ENCODE measurements at places on chromosomes 13 and 19.
A peak's percentile ranks its signal among the peaks of the same experiment; 100 is the strongest.

GRCh38 chr13:49444524-49445395 lies 686 bp downstream of the SETDB2 start:
- DNase-seq, result peak; percentile 58

DNA sequence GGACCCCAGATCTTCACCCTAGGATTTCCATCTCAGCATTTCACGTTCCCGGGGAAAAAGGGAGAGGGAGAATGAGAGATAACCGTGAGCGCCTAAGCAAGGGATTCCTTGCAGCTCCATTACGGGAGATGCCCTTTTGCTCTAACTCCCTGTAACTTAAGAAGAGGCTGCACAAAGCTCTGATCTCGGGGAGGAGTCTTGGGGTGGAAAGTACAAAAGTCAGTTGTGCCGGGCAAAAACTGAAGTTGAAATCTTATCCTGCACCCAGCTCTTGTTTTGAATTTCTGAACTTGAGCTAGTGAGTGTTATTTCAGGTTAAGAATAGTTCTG lies 256.4 kb upstream of the SOX21 start:
- no peak for DNase-seq

GRCh38 chr13:64639206-64639605 lies 2590.9 kb downstream of the PCDH9 start:
- DNase-seq, result no peak

GRCh38 chr13:96741779-96742178 lies 252.5 kb downstream of the OXGR1 start:
- no peak for DNase-seq

DNA sequence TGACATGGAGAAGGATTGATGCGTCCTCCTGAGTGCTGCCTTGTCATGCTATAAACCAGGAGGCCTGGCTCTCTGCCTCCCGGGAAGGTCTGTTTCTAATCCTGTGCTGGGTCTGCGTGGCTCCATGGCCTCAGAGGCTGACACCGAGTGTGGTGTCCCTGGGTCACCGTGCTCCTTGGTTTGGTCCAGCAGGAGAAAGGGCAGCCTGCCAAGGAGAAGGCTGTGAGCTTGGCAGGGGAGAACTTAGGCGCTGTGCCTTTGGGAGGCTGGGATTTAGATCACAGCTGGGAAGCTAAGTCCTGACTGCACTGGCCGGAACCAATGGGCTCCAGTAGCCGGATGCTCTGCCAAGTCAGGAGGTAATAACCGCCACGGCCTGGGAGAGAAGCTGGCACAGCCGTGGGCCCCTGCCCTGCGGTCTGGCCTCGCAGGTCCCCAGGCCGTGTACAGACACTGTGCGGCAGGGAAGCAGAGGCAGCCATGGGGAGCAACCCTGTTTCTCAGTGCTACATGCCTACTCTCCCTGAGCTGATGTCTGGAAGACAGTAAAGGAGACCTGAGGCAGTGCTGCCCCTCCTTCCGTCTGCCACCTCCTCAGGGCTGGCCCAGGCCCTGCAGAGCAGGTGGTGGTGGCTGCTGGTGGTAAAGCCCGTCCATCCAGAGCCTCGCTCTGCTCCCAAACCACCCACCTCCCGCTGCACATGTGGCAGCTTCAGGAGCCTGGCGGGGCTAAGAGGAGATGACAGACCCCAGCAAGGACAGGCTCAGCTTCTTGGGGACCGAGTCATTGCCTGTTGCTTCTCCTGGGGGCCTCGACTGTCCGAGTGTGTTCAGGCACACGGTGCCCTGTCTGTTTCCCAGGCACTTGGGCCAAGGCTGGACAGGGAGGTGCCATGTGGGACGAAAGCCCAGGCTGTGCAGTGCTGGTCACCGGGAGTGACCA lies 44.9 kb downstream of the C13orf46 start:
- peak; percentile 95 for DNase-seq

DNA sequence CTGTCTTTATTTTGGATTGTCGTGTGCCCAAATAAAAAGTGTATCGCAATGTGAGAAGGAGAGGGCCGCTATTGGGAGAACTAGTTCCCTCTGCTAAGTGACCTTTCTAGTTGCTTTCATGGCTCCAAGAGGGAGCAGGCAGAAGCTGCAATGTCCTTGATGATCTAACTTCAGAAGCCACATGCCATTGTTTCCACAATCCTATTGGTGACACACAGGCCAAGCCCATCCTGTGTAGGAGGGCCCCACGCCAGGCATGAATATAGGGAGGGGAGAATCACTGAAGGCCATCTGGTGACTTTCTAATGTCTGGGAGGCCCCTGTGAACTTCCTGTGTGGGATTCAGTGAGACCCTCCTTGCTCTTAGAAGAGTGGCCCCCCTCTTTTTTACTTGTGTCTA lies 47.8 kb upstream of the KPNA3 start:
- DNase-seq, result no peak

GRCh38 chr19:7197119-7197759 lies 97.0 kb downstream of the INSR start:
- DNase-seq, result peak; percentile 92

GRCh38 chr19:41248895-41249294 lies 15.3 kb upstream of the HNRNPUL1 start:
- no peak for DNase-seq

GRCh38 chr19:8529369-8530006 lies 15.5 kb upstream of the ZNF414 start:
- DNase-seq, result no peak

- DNase-seq, result no peak
These were observed 1262.7 kb upstream of the MIR17HG start for GRCh38 chr13:90084684-90085290.

GRCh38 chr19:28065026-28065425 lies 1147.9 kb downstream of the UQCRFS1 start:
- no peak for DNase-seq

- DNase-seq, result no peak
These were observed 173.1 kb downstream of the LACC1 start for GRCh38 chr13:44052780-44053184.

DNA sequence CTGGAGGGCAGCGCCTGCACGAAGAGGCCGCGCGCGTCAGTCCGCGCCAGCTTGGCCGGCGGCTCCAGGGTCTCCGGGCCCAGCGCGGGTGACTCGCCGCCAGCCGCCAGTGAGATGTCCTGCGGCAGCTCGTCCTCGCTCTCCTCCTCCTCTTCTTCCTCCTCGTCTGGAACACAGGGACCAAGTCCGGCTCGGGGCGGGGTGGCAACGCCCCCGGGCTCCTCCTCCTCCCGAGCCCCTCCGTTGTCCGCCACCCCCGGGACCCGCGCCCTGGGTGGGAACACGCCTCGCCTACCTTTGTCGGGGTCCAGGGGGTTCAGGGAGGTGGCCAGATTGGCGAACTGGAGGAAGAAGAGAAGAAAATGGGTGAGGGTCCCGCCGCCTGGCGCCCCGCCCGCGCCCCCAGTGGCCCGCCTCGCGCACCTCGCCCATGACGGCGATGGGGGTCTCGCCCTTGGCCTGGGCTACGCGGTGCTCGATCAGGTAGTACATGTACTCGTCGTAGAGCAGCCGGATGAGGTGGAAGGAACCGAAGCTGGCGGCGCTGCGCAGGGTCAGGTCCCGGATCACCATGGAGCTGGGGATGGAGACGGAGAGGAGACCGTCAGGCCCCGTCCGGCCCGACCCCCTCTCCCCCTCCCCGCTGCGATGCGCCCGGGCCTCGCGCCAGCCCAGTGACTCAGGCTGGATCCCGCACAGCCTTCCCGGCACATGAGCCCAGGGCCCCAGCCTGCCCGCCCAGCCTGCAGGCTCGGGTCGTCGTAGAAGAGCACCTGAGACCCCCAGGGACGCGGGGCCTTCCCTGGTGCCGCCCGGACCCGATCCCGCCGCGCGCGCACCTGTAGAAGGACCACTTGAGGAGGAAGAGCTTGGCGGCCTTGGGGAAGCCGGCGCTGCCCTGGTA lies 10.6 kb downstream of the DCAF15 start:
- no peak for DNase-seq

GRCh38 chr19:36665832-36666231 lies 805 bp downstream of the ZNF461 start:
- no peak for DNase-seq

DNA sequence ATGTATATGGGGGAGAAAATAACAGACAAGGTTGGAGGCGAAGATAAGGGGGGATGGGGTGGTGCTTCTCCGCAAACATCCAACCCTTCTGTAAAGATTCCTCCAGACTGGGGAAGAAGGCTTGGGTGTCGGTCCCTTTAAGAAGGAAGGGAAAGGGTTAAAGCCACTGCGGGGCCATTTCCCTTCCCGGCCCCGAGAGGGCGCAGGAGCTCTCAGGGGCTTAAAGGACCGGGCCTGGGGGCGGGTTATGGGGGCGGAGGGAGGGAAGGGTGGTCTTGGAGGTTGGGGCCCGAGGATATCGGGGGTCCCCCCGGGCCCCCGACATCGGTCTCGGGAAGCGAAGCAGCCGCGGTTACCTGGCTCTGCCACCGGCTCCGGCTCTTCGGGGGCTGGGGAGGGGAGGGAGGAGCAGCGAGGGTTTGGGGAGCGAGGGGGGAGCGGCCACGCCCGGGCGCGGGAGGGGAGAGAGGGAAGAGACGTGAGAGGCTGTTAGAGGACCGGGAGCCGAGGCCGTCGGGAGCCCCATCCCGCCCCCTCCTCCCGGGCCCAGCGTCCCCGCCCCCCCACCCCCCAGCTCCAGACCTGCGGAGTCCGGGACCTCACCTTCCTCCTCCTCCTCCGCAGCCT lies 2.8 kb downstream of the TNNT1 start:
- no peak for DNase-seq

DNA sequence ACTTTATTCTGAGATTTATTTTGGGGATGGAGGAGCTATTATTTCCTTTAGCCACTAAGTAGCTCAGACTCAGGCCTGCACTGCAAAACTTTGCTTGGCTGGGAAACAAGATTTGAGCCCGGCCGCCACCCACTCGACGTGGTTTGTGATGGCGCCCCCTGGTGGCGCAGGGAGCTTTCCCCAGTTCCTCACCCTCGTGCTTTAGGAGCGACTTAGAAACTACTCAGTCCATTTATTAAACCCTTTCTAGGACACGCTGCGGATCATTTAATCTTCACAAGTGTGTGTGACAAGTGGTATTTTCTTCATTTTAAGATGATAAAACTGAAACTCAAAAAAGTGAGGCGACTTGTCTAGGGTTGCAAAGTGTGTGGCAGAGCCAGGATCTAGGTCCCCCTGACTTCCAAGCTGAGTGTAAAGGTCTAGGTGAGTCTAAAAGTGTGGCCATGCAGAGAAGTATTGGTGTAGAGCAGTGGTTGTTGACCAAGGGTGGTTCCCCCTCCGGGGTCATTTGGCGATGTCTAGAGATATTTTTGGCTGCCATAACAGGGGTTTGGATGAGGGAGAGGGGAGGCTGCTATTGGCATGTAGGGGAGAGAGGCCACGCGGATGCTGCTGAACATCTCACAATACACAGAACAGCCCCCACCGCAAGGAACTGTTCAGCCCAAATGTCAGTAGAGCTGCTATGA lies 2.2 kb downstream of the CXCL17 start:
- DNase-seq, result no peak

DNA sequence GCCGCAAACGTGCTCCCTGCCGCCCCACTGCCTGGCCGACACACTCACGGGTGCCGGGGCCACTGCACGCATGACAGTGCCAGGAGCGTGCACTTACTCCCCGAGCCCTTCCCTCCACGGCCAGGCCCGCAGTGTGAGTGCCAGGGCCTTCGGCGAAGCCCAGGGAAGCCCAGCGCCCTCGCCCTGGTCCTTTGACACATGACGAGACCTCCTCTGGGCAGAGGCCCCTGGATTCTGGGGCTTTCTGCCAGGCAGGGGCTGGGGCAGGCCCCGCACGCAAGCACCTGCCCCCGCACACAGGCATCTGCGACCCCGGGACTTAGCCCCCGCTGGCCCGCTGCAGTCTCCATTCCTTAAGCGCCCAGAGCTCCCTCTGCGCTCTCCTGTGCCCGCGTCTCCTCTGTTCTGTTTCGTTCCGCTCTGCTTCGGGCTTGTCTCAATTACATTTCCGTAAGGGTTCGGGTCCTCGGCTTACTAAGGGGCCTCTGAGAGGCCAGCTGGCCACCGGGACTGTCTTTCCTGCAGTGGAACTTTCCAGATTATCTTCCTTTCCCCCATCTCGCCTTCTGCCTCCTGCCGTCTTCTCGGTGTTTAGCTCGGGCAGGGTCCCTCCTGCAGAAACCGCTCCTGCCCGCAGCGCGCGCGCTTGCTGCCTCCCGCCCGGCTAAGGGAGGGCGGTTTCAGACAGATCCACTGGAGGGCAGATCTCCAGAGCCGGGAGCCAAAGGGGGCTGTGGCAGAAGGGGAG lies 98.8 kb downstream of the ING1 start:
- no peak for DNase-seq

GRCh38 chr13:65768545-65768944 lies 1461.6 kb downstream of the PCDH9 start:
- no peak for DNase-seq

DNA sequence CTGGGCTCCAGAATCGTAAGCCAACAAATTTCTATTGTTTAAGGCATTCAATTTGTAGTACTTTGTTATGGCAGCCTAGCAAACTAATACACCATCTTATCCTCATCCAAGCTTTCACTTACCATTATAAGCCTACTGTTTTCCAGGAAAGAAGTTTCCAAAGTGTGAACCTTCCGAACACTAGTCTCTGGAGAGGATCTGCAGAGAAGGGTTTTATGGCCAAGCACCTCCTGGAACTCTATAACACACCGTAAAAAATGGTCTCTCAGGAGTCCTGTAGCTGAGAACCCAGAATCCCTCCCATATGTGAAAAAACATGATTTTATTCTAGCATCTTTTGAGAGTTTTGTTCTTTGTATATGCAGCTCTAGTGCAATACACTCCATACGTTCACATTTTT lies 142.1 kb downstream of the POSTN start:
- no peak for DNase-seq

DNA sequence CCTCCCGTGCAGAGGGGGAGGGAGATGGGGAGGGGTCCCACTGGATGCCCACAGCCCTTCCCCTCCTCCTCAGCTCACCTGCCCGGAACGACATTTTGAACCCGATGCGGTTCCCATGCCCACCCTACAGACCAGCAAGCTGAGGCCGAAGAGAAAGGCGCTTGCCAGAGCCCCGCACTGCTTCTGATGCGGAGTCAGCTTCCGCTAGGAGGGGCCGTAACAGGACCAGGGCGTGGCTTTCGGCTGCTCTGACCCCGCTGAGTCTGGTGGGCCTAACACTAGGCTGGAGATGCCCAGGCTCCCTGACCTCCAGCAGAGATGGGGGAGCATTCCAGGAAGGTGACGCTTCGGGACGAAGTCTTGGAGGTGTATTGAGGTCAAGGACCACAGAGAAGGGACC lies 6.7 kb downstream of the ONECUT3 start:
- DNase-seq, result no peak

DNA sequence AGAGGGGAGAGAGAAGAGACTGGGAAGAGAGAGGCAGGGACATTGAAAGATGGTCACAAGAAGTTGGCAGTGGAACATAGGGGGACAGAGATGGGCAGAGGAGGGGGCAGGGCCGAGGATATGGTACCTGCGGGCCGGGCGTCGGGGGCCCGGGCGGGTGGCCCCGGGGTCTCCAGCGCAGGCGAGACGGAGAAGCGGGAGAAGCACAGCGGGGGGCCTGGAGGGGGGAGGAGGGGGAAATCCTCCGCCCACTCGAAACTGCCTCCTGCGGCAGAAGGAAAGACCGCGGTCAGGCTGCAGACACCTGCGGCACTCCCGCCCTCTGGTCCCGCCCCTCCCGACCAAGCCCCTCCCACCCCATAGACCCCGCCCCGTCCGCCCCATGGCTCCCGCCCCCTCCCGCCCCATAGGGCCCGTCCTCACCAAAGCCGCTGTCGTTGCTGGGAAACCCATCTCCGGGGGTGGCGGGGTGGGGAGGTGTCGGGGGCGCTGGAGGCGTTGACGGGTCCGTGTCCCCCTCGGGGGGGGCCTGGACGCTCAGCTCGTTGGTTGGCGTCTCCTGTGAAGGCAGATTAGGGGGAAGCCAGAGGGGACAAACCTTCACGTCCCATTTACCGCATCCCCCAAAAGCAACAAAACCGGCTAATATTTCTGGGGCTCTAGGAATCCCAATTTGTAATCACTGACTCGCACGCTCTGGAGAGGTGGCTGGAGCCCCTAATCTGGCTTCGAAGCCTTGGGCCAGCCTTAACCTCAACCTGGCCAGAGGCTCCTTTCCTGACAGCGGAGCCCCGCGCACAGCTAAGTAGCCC lies 20.4 kb downstream of the LMTK3 start:
- DNase-seq, result no peak
